ENCODE measurements at places on chromosomes 7 and 10. TPM values are rescaled to one million over a fixed set of nuclear protein-coding genes. Genes with fewer than 3 reads are reported as not detected.

The ITIH5 gene
- 0.91 TPM for total RNA-seq

The KIF11 gene
- total RNA-seq: 23.1 TPM

The CCDC3 gene
- total RNA-seq: 4.7 TPM

The TMEM176B gene
- not detected for total RNA-seq

The CAV1 gene
- total RNA-seq: 107 TPM

The TUBAL3 gene
- total RNA-seq: not detected
